Uterus (tissue), 4 donors: ENCODE measurements at places on chromosomes 12 and 14.
A peak's percentile ranks its signal among the peaks of the same experiment; 100 is the strongest.

GRCh38 chr12:119634743-119635142, 33.2 kb upstream of the PRKAB1 start:
- no peak overlapping the region for H3K27ac ChIP-seq
- H3K36me3 ChIP-seq = no peaks in the 10 kb centered on the region
- no peaks in the 10 kb centered on the region for H3K4me1 ChIP-seq
- H3K4me3 ChIP-seq = no peak overlapping the region
- no peak for DNase-seq
- no peaks in the 10 kb centered on the region for H3K27me3 ChIP-seq

DNA sequence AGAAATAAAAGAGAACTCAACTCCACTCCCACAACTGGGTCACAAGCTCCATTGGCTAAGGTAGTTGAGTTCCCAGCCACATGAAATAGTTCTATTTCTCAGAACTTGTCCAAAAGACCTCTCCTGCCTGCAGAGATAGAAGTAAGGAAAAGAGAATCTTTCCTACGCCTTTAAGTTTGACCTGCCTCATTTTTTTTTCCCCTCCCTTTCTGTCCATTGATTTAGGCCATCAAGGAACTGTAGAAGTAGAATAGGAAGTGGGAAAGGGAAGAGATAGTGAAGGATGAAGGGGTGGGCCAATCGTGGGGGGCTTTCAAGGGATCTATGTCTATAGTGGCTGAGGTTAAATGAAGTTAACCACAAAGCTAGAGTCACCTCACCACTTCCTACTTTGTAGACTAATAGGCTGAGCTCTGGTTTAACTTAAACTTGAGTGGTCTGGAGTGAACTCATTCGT, 13.9 kb upstream of the NUDT4 start:
- no peaks in the 10 kb centered on the region for H3K36me3 ChIP-seq
- no peaks in the 10 kb centered on the region for H3K27me3 ChIP-seq
- no peaks in the 10 kb centered on the region for H3K4me1 ChIP-seq
- H3K4me3 ChIP-seq = no peak overlapping the region
- DNase-seq = no peak

GRCh38 chr12:95517246-95517645, 34.0 kb downstream of the USP44 start:
- no peak overlapping the region for H3K4me3 ChIP-seq
- no peak for DNase-seq
- no peak overlapping the region for H3K27ac ChIP-seq
- no peaks in the 10 kb centered on the region for H3K27me3 ChIP-seq

- H3K27me3 ChIP-seq = no peaks in the 10 kb centered on the region
- no peak overlapping the region for H3K4me3 ChIP-seq
- H3K27ac ChIP-seq = no peak overlapping the region
- no peaks in the 10 kb centered on the region for H3K4me1 ChIP-seq
- DNase-seq = no peak
Measured at GRCh38 chr12:85765453-85765869, 70.7 kb downstream of the RASSF9 start.

DNA sequence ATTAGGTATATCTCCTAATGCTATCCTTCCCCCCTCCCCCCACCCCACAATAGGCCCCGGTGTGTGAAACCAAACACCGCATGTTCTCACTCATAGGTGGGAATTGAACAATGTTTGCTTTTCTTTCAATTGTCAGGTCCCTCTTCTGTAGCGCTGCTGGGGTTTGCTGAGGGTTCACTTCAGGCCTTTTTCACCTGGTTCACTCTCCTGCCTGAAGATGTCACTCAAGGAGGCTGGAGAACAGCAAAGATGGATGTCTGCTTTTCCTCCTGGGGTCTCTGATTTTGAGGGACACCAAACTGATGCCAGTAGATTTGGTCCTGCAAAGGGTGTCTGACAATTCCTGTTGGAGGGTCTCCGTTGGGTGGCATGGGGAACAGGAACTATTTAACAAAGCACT, 35.8 kb downstream of the KLRK1 start:
- H3K27me3 ChIP-seq = no peaks in the 10 kb centered on the region
- no peak overlapping the region for H3K4me3 ChIP-seq
- no peaks in the 10 kb centered on the region for H3K4me1 ChIP-seq
- H3K27ac ChIP-seq = no peak overlapping the region
- H3K36me3 ChIP-seq = no peaks in the 10 kb centered on the region

DNA sequence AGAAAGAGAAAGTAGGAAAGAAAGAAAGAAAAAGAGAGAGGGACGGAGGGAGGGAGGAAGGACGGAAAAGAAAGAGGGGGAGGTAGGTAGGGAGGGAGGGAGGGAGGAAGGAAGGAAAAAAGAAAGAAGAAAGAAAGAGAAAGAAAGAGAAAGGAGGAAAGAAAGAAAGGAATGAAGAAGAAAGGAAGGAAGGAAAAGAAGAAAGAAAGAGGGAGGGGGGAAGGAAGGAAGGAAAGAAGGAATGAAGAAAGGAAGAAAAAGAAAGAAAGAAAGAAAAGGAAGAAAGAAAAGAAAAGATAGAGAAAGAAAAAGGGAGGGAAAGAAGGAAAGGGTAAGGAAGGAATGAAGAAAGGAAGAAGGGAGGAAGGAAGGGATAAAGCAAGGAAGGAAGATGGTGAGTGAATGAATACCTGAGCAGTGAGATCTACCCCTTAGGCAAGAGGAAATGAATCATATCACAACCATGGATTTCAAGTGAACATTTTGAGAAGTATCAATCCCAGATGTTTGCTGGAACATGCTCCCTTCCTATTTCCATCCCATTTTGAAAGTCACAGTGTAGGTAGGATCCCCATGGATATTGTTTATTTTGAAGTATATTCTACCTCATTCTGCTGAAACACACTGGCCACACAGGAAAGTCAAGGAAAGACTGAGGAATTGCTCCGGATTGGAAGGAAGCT, 639.4 kb upstream of the TBX3 start:
- H3K27me3 ChIP-seq = no peaks in the 10 kb centered on the region
- H3K36me3 ChIP-seq = no peaks in the 10 kb centered on the region
- no peaks in the 10 kb centered on the region for H3K4me1 ChIP-seq
- DNase-seq = no peak
- no peak overlapping the region for H3K27ac ChIP-seq
- no peak overlapping the region for H3K4me3 ChIP-seq

GRCh38 chr12:46359667-46360280, 12.8 kb downstream of the SLC38A2 start:
- peaks cover 9% of the 10 kb centered on the region for H3K4me1 ChIP-seq
- no peaks in the 10 kb centered on the region for H3K36me3 ChIP-seq
- no peaks in the 10 kb centered on the region for H3K27me3 ChIP-seq
- H3K4me3 ChIP-seq = no peak overlapping the region

DNA sequence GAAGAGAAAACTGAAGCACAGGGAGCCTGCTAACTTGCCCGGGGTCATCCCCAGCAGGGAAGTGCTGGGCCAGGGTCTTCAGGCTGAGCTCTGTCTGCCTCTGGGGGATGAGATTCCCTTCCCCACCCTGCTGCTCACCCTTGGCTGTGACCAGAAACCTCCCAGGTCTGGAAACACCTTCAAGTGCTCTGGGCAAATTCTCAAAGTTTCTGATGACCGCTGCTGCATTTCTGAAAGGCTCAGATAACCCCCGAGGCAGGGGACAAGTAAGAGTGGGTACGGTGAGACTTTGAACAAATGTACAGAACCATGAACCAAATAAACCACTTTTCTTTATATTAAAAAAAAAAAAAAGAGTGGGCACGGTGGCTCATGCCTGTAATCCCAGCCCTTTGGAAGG, 41.3 kb downstream of the LTBP2 start:
- peak overlapping the region; percentile 88 for H3K27ac ChIP-seq
- H3K4me1 ChIP-seq = no peaks in the 10 kb centered on the region
- DNase-seq = no peak
- no peaks in the 10 kb centered on the region for H3K36me3 ChIP-seq

DNA sequence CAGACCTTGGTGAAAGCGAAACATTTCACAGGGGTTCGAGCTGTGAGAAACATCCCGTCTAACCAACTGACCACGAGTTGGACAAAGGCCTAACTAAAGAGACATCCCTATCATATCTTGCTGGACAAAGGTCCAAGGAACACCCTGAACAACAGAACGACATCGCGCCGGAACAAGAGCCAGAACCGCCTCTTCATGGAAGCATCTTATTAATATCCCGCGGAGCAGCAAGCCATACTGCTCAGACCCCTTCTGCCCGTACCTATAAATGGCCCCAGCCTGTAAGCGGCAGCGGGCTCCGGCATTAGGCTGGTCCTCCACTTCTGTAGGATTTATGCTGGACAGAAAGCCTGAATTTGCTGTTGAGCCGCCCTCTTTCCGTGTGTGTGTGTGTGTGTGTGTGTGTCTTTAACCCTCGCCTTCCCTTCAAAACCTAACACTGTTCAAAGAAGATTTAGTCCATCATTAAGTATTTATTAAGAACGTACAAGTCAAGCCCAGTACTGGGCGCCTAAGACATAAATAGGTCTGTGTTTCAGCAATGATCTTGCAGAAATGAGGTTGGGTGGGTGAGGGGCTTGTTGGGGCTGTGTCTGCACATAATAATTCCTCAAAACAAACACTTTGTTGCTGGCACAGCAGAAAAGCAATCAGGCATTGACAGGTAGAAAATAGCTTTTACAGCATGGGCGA, 1.9 kb downstream of the SLC6A15 start:
- H3K27ac ChIP-seq = no peak overlapping the region
- no peaks in the 10 kb centered on the region for H3K36me3 ChIP-seq
- H3K27me3 ChIP-seq = peaks cover 20% of the 10 kb centered on the region
- no peaks in the 10 kb centered on the region for H3K4me1 ChIP-seq
- peak overlapping the region; percentile 36 for H3K4me3 ChIP-seq
- no peak for DNase-seq

- no peaks in the 10 kb centered on the region for H3K36me3 ChIP-seq
- DNase-seq = peak; percentile 66
- peak overlapping the region; percentile 93 for H3K27ac ChIP-seq
- no peak overlapping the region for H3K4me3 ChIP-seq
Measured at GRCh38 chr14:68598621-68599447, 194.0 kb downstream of the ZFP36L1 start.

DNA sequence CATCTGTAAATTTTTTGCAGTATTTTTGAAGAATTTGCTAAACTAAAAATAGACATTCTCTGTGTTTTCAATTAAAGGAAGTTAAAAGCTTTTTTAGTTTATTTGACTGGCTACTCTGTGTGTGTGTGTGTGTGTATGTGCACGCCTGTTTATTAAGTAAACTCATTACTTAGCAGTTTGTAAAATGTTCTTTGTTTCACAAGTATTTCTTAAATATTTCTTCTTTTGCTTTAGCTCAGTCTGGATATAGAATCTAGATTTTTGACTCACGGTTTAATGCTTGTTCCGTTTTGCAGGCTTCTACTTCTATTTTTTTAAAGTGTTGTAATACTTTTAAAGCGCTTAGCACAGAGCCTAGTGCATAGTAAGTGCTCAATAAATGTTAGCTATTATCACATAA, 46.5 kb upstream of the KCNMB4 start:
- H3K27me3 ChIP-seq = no peaks in the 10 kb centered on the region
- H3K36me3 ChIP-seq = no peaks in the 10 kb centered on the region

DNA sequence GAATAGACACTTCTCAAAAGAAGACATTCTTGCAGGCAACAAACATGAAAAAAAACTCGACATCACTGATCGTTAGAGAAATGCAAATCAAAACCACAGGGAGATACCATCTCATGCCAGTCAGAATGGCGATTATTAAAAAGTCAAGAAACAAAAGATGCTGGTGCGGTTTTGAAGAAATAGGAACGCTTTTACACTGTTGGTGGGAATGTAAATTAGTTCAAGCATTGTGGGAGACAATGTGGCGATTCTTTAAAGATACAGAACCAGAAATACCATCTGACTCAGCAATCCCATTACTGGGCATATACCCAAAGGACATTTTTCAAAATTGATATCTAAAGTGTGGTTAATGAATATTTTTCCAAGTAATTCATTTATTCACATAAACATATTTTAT, 39.6 kb upstream of the LIN7A start:
- H3K4me3 ChIP-seq = no peak overlapping the region
- H3K27ac ChIP-seq = no peak overlapping the region
- H3K4me1 ChIP-seq = no peaks in the 10 kb centered on the region
- no peak for DNase-seq
- no peaks in the 10 kb centered on the region for H3K27me3 ChIP-seq

GRCh38 chr14:100669011-100669412, 57.7 kb upstream of the DLK1 start:
- no peak overlapping the region for H3K27ac ChIP-seq
- H3K4me3 ChIP-seq = no peak overlapping the region
- no peaks in the 10 kb centered on the region for H3K27me3 ChIP-seq
- no peaks in the 10 kb centered on the region for H3K36me3 ChIP-seq
- DNase-seq = no peak

DNA sequence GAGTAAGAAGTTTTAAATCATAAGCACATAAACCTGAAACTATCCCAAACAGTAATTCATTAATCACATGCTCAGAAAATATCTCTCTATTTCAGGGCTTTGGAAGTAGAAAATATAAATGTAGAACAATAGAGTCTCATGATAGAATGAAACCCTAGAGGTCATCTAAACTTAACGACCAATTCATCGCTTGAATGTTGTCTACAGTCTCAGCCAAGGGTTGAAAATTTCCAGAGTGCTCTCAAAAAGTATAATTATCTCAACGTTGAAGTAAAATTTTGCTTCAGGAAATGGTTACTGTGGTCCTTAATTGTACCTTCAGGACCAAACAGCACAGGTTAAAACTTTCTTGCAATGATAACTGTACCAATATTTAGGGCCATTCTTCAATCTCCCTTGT, 1053.6 kb upstream of the SEL1L start:
- H3K27me3 ChIP-seq = no peaks in the 10 kb centered on the region
- H3K36me3 ChIP-seq = no peaks in the 10 kb centered on the region
- H3K4me1 ChIP-seq = no peaks in the 10 kb centered on the region
- no peak overlapping the region for H3K4me3 ChIP-seq
- no peak for DNase-seq
- H3K27ac ChIP-seq = no peak overlapping the region

- no peaks in the 10 kb centered on the region for H3K36me3 ChIP-seq
- no peak overlapping the region for H3K4me3 ChIP-seq
- no peak overlapping the region for H3K27ac ChIP-seq
- DNase-seq = no peak
- H3K27me3 ChIP-seq = no peaks in the 10 kb centered on the region
- no peaks in the 10 kb centered on the region for H3K4me1 ChIP-seq
Measured at GRCh38 chr12:74391283-74391682, 146.4 kb upstream of the ATXN7L3B start.

DNA sequence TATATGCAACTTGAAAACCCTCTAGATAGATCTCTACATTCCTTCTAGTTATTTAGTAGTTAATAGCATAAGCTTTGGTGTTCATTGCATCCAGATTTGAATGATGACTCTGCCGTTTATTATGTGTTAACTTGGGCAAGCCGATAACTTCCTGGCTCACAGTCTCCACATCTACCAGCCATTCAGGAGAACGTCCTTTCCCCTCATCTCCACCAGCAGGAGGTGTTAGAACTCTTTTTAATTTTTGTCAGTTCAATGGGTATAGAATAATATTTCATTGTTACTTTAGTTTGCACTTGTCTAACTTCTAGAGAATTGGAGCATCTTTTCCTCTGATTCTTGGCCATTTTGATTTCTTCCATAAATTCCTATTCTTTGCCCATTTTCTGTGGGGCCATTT, 30.0 kb upstream of the WSCD2 start:
- H3K4me3 ChIP-seq = no peak overlapping the region
- no peak for DNase-seq
- H3K4me1 ChIP-seq = no peaks in the 10 kb centered on the region
- H3K27me3 ChIP-seq = no peaks in the 10 kb centered on the region
